Hematopoietic multipotent progenitor cell treated with erythropoietin and hydrocortisone succinate and interleukin-3 and kit ligand, for 8 days (in vitro differentiated cells): ENCODE measurements at places on chromosomes 5 and 9.
A peak's percentile ranks its signal among the peaks of the same experiment; 100 is the strongest.

DNA sequence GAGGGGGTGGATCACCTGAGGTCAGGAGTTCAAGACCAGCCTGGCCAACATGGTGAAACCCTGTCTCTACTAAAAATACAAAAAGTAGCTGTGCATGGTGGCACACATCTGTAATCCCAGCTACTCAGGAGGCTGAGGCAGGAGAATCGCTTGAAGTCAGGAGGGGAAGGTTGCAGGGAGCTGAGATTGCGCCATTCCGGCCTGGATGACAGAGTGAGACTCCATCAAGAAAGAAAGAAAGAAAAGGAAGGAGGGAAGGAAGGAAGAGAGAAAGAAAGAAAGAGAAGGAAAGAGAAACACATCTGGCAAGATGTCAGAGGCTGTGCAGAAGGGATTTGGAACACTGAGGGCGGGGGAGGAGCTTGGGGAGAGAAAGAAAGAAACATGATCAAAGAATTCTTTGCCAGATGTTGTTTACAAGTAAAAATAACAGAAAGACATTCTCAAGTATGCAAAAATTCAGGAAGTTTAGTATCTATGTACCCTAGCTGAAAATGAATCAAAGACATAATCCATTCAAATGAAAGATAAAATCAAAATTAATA is 93.7 kb downstream of the AK8 start:
- no peak for DNase-seq

DNA sequence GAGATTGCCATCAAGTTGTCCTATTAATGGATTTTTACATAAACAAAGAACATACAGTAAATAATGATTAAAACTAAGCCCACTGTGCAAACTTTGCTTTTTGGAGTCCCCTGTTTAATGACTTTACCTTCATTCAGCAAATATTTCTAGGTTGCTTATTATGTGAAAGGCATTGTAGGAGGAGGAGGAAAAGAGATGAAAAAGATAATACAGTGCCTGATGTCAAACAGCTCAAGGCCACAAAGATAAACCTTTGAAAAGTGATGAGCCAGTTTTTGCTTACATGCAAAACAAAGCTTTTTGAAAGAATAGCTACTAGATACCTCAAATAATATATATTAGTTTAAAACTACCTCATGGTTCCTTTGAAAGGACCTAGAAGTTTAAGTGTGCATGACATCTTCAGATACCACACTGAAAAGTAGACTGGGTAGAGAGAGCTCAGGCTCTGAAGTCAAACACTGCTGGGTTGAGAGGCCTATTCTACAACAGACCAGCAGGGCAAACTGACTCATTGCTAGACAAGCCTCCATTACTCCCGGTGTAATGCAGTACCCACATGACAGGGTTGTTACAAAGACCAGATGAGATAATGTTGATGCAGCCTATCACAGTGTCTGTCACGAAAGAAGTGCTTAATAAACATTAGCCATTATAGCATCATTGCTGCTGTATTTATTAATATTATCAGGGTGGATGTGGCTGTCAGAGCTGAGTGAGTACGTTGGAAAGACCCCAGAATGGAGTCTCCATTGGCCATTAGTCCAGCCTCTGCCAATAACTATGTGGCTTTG is 11.8 kb downstream of the DEPDC1B start:
- peak; percentile 55 for DNase-seq

- peak; percentile 55 for DNase-seq
These were observed 55.8 kb downstream of the SLC22A5 start for GRCh38 chr5:132425009-132425937.

GRCh38 chr9:134062461-134063087 is 5.3 kb downstream of the BRD3 start:
- no peak for DNase-seq

GRCh38 chr9:115548609-115549260 is 430.8 kb upstream of the TNC start:
- no peak for DNase-seq

GRCh38 chr5:137220523-137220927 is 278.6 kb downstream of the SPOCK1 start:
- DNase-seq, result peak; percentile 54

GRCh38 chr9:114461468-114461867 is 43.8 kb downstream of the WHRN start:
- DNase-seq, result no peak

GRCh38 chr5:10704949-10705621 is 55.9 kb downstream of the DAP start:
- DNase-seq, result no peak

GRCh38 chr5:158868546-158868945 is 231.2 kb downstream of the EBF1 start:
- DNase-seq, result no peak

DNA sequence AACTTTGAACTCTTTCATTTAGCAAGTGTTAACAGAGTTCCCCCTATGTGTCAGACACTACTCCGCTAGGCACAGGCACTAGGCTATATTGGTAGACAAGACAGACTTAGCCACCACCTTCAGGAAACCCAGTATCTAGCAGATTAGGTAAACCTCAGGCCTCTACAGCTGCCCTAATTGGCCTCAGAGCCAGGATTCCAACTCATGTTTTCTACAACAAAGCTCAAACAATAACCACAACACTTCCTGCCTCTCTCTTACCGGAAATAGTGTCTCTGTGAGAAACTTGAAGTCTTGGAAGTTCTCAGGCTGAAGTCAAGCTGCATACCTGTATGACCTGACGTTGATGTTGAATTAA is 116.6 kb upstream of the SLC44A1 start:
- DNase-seq, result peak; percentile 64

GRCh38 chr9:126449725-126450667 is 123.4 kb downstream of the MVB12B start:
- no peak for DNase-seq

DNA sequence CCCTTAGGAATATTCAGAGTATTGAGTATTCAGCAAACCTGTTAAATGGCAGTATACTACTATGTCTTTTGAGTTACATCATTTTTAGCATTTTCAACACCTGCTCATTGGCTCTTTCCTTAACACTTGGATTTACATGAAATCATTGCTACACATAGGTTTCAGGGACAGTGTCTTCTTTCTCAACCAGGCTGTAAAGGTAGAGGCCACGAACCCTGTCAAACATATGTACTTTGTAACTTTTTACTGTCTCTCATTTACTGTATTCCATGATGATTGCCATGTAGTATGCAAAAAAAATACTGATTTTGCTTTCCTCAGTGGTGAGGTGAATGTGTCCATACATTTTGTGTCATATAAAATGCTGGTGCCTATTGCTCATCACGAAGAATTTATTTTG is 264.4 kb downstream of the SLCO4C1 start:
- DNase-seq, result no peak

- DNase-seq, result no peak
These were observed 503 bp upstream of the GDNF start for GRCh38 chr5:37840053-37841034.

GRCh38 chr5:171485668-171486067 is 66.2 kb downstream of the FGF18 start:
- DNase-seq, result no peak

- no peak for DNase-seq
These were observed at the start of gene SLC23A1 for GRCh38 chr5:139383275-139383992. Gene SLC23A1 (minus strand): TSS chr5:139383297. CDS start chr5:139383253, 44 bp downstream.

GRCh38 chr5:8685704-8686103 is 816.8 kb downstream of the MTRR start:
- no peak for DNase-seq

DNA sequence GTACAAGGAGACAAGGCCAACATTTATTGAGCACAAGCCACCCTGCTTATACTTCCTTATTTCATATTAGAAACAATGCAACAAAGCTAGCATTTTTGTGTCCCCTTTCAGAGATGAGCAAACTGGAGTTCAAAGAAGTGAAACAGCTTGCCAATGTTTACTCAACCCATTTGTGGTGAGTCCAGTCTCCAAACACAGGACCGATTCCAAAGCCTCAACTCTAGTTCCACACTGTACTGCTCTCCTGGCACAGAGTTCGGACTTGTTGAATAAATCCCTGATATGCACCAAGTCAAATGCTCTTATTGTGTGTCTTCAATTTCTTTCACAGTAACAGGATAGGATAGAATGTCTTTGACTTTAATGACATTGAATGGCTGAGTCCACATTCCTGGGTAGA is 604.8 kb upstream of the BRINP1 start:
- no peak for DNase-seq

- no peak for DNase-seq
These were observed 478.6 kb upstream of the WWC1 start for GRCh38 chr5:167812871-167813270.

DNA sequence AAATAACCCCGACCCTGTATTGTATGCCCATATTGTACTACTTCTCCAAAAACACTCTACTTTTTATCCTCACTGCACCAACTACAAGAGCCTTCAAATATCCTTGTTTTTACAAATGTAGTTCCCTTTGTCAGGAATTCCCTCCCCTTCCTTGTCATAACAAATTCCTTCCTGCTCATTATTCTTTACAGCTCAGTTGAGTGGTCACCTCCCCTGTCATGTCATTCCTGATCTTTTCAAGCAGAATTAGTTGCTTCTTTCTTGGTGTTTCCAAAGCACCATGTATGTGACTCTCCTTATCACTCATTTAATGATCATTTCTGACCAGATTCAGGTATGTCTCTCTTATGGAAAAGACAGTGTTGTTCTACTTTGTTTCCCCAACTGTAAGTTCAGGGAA is 194.2 kb upstream of the SMC2 start:
- DNase-seq, result no peak

DNA sequence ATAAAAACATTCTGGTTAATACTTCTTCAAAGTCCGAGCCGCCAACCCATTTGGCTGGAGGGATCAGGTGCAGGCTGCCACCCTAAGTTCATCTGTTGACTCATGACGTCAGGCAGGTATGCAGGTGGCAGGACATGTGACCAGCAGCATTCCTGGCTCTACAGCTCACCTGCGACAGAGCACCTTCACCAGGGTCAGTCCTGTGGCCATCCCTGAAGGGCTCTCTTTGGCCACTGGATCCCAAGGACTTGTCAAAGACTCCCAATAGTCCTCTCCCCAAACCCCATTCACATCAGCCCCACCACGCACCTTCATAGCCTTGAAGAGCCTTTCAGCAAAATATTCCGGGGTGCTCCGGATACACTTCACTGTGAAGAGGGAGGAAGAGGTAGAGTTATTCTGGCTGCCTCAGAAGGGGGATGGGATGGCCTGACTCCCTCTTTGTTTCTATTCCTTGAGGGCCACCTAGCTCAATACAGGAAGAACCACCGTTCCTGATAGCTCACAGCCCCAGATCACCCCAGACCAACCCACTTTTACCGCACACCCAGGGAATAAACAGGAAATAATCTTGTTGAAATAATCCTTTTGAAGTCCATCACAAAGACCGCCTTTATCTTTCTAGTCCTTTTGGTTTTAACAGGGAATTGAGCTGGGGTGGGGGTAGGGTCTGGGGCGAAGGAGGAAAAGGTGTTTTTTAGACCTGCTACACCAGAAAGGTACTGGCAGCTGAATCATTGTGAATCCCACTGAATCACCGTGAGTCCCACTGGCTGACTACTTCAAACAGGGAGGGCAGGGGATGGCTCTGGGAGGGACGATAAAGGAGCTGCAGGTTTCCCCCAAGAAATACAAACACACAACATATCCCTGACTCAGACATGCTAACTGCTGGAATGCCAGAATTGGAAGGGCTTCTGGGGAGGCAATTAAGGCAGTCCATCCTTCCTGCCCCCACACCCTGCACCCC is 26.4 kb downstream of the ANXA6 start:
- DNase-seq, result no peak

DNA sequence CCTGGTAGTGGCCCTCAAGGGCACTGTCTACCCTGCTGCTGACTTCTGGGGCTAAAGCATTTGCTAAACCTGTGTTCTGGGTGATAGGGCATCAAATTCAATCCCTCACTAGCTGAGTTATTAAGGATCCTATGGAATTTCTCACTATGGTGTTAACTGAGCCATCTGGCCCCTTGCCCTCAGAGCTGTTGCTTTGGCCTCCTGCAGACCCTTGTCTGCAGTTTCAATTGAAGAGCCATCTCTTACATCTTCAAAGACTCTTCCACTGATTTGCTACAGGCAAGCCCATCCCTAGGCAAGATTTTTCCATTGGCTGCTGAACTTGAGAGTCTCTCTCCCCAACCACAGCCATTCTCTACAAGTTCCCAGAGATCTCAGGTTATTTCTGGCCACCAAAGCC is 418.2 kb downstream of the ZNF608 start:
- no peak for DNase-seq

- DNase-seq, result no peak
These were observed 153.1 kb downstream of the DROSHA start for GRCh38 chr5:31378838-31379237.

DNA sequence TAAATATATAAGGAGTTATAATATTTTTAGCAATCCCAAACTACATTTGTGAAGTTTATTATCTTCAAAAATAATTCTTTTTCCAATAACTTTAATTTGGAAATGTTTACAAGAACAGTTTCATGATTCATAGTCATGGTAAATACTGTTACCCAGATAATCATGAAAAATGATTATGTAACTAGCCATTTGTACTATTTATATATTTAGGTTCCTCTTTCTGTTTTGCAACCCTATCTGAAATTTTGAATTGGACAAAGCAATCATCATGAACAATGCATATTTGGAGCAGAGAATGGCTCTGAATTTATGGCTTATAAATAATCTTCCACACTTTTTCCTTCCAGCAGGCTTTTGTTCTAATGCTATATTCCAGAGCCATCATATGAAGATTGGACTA is 499.7 kb downstream of the SLCO4C1 start:
- DNase-seq, result no peak

- DNase-seq, result no peak
These were observed 131.3 kb downstream of the SEC61B start for GRCh38 chr9:99353408-99353807.

GRCh38 chr5:148466236-148466580 is 82.5 kb downstream of the FBXO38 start:
- DNase-seq, result no peak

DNA sequence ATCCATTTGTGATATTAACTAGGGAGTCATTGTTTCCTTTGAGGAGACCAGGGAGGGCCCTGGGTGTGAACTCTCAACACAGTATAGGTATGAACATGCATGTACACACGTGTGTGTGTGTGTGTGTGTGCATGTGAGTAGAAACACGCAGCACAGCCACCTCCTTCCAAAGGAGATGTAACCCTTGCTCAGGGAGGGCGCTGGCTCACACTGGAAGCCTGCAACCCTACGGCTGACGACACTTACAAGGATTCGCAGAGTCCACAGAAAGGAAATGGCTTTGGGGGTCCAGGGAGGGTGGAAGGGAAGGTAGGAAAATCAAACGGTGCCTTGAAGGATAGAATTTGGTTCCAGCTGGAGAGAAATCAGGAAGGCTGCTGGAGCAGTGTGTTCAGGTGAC is 21.9 kb downstream of the TRIP13 start:
- no peak for DNase-seq

- DNase-seq, result no peak
These were observed 180.2 kb downstream of the TRPM3 start for GRCh38 chr9:70941191-70941590.

DNA sequence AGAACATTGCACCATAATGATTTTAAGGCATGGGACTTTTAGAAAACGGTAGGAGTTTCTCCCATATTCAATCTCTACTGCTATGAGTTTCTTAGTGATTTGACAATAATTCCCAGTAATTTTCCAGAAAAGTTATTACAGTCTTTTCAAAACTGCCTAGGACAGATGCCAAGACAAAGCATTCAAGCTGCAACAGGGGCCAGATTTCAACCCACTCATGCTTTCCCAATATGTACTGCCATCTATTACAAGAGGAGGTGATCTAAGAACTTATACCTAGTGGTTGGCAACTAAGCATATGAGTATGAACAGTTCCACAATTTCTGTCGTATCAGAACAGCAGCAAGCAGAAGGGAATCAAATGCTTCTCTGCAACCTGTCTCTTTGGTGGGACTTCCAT is 95.1 kb upstream of the TMED7 start:
- DNase-seq, result no peak
